ENCODE measurements at places on chromosomes 12 and 14.
A peak's percentile ranks its signal among the peaks of the same experiment; 100 is the strongest.

DNA sequence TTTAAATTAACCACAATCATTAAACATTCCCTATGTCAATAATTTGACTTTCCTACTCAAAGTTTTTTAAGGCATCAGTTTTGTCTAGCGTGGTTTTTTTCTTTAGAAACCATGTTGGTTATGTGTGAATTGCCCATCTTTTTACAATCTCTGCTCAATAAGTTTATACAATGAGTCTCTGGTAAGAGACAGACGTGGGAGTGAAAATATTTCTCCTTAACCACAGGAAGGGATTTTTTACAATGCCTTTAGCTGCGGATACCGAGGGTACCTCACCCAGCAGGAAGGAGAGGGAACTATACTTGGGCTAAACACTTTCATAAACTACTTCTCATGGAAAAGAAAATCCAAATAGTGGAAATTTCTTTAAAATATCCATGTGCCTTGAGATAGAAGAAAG, 191.4 kb upstream of the BCL2L14 start:
- peak; percentile 23 for DNase-seq

DNA sequence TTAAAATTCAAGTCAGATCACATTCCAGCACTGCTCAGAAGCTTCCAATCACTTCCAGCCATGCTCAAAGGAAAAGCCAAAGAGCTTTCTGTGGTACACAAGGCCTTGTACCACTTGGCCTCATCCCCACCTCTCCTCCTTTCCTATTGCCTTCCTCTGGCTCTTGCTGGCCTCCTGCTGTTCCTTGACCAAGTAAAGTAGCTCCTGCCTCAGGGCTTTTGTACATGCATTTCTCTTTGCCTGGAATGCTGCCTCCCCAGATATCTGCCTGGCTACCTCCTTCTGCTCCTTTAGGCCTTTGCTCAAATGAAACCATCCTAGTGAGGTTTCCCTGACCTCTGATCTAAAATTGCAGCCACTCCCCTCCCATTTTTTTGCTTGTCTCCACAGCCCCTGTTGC, 51.2 kb upstream of the TCL1B start:
- no peak for DNase-seq

DNA sequence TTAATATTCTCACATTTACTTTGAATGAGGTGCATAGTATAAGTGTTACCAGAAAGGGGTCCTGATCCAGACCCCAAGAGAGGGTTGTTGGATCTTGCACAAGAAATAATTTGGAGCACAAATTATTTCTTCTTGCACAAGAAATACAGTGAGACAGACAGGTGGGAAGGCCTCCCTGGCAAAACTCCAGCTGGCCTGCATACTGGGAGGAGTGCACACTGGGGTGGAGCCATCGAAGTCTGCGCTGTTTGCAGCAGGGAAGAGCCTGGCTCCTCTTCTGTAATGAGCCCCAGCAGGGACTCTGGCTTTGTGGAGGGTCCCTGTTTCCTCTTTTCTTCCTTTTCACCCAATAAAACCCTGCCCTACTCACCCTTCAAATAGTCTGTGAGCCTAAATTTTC, 141.6 kb downstream of the GLT1D1 start:
- no peak for DNase-seq

DNA sequence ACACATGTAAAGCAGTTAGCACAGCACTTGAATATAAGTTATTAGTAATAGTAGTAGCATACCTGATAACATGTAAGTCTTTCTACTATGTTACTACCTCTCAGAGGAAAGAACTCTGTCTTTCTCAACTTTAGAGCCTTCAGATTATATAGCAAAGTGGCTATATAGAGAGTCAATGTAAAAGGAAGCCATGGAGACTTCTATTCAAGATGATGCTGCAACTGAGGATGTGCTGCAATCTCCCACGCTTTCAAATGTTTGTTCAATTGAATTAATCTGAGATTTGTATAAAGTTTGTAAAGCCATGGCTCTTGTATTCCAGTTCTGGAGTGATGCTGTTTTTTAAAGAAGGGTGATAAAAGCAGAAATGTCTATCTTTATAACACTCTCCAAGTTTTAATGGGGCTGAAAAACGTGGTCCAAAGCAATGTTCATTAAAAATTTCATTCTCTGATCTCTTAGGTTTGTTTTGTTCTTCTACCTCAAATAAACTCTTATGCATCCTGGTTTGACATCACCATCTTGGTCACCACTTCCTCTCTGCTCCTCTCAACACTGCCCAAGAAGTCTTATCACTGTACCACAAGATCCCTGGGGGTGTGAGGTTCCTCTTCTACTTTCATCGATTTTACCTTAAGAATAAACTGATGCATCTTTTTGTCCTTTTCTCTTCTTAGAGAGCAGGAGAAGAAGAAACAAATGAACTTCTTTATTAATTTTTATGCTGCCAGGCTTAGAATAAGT, 40.6 kb downstream of the C12orf42 start:
- no peak for DNase-seq

DNA sequence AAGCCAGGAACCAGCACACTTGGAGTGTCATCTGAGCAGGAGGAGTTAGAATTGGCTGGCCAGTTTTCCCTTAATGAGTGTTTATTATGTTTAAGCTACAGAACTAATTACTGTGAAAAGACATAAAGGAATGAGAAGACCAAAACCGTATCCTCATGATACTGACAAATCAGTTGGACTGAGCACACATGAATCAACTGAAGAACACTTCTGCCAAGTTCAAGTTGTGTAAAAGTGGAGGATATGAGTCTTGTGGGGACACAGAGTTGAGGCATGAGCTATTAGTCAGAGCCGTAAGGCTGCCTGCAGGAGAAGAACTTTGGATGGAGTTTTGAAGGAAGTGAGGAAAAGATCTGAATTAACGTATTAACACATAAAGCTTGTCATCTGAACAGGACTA, 43.1 kb downstream of the HMGA2 start:
- DNase-seq = no peak

GRCh38 chr14:97824218-97824617, 1027.0 kb downstream of the VRK1 start:
- no peak for DNase-seq

GRCh38 chr12:94421868-94422740, 37.6 kb downstream of the CEP83 start:
- DNase-seq = no peak

DNA sequence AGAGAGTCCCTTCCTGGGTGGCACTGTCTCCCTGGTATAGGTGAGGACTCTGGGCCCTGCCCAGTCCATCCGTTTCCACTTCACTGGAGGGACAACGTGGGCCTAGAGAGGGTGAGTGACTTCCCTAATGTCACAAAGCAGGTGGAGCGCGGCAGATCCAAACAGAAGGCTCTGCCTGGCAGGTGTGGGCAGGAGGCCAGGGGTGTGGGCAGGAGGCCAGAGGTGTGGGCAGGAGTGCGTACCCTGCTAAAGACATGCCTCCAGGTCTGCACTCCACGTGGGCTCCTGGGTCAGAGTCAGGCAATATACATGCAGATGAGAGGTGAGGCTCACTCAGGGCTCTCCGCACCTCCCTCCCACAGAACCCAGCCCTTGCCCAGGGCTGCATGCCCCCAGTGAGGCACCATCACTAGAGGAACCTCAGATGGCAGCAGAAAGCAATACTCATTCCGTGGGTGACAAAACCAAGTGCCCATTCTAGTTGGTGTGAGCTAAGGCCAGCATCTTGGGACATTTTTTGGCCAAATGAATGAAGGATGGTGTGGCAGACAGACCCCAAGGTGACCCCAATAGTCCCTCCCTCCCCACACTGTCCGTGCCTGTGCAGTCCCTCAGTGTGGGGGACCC, 271.6 kb upstream of the RTL1 start:
- no peak for DNase-seq

DNA sequence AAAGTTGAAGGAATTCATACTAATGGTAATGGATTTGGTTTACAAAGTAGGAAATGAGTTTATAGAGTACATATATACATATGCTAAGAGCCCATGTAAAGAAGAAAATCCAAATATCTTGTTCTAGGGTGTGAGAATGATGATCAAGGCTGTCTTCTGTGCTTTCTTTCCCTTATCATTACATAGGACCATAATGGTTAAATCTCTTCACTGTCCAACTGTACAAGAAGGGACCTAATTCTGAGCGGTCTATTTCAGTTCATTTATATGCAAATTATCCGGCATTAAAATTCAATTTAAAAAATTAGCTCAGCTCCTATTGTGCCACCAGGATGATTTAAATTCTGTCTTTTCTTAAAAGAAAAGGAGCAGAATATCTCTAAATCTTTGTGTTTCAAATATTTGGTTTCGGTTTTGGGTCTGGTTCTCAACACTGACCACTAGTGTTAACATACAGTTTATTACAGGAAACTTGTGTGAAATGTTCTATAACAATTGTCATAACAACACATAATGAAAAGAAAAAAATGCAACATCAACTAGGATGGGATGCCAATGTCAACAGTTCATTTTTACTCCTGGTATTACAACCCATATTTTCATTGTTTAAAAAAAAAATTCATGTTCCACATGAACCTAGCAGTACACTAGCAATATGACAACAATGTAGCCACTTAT, 16.8 kb downstream of the OR4K1 start:
- DNase-seq = no peak

DNA sequence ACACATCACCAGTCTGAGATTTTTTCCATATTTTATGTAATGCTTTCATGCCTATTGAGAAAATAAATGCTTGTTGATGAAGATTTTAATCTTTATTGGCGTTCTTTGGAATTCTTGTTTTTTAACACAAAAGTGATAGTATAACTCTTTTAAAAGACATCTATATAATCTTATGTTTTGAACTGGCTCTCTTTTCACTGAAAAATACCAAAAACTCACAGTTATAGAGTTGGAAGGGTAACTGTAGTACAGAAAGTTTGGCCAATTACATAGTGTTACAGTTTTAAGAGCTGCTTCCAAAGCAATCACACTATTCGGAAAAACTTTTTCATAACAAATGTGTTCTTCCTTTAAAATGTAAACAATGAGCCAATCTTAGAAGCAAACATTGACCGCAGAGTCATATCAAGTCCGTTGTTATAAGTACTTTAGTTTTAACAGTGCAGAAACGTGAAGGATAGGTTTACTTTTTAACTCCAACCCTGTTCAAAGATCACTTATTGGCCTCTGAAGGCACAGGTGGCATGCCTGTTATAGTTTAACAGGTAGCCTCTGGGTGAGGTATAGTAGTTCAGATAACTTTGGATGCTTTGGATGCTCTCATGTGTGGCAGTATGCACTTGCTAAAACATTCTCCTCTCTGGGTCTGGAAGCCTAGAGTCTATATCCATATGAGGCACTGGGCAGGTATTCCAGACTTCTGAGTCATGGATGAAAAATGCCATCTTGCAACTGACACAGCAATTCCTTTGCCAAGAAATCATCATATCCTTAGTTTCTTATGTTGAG, 12.1 kb upstream of the NTN4 start:
- peak; percentile 44 for DNase-seq

- no peak for DNase-seq
These were observed 182.3 kb upstream of the PWP1 start for GRCh38 chr12:107503129-107503855.

DNA sequence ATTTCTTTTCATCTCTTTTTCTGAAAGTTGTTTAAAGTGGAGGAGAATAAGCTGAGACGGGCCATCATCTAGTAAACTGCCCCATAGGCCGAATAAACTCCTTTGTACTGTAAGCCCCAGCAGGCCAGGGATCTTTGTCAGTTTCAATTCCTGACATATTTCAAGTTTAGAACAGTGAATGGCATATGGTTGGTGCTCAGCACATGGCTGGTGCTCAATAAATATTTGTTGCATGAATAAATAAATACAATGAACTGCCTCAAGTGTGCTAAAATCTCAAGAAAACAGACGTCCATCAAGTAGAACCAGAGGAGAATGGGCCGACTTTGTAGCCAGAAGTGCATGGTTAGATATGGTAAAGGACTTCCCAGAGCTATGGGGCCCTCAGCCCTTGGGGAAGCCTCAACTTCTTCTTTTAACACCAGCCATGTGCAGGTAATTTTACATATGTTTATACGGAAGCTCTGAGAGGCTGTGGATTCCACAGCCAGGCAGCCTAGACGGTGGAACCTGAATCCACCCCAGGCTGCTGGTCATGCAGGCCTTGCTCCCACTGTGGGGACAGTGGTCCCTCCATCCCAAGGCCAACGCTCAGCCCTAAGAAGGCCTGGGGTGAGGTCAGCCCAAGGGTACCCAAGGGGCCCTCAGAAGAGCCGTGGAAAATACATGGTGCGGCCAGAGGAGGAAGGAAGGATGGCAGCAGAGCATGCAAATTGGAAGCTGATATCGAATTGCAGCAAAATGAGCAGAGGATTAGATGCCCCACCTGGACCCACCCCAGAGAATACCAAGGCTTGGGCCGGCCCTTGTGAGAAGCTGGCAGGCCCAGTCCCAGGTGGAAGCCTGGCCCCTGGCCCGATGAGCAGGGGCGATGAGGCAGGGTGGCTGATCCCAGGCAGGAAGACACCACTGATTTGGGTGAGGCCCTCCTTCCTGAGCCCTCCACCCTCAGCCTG, 8.7 kb upstream of the AQP2 start:
- no peak for DNase-seq

GRCh38 chr12:14111230-14111865, 129.9 kb upstream of the GRIN2B start:
- no peak for DNase-seq

DNA sequence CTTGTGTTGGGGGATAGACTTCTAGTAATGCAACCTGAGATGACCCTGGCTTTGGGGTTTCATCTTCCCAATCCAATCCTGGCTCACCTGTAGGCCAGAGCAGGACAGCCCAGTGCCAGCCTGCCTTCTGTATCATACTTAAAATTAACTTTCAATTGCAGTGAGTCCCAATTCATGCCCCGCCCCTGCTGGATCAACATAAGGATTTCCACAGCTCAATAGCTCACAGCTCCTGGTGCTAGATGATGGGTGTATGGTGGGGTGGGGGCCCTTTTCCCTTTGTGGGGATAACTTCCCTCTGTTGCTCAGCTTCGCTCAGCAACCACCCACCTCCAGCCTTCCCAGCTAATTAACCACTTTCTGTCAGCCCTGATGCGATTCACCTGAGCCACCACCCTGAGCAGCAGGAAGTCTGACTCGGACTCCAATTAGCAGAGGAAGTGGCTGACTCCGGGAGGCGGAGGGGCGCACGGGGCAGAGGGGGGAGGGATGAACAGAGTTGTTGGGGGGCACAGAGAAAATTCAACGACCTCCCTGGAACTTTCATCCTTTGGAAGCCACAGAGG, 24.3 kb upstream of the CHGA start:
- no peak for DNase-seq

DNA sequence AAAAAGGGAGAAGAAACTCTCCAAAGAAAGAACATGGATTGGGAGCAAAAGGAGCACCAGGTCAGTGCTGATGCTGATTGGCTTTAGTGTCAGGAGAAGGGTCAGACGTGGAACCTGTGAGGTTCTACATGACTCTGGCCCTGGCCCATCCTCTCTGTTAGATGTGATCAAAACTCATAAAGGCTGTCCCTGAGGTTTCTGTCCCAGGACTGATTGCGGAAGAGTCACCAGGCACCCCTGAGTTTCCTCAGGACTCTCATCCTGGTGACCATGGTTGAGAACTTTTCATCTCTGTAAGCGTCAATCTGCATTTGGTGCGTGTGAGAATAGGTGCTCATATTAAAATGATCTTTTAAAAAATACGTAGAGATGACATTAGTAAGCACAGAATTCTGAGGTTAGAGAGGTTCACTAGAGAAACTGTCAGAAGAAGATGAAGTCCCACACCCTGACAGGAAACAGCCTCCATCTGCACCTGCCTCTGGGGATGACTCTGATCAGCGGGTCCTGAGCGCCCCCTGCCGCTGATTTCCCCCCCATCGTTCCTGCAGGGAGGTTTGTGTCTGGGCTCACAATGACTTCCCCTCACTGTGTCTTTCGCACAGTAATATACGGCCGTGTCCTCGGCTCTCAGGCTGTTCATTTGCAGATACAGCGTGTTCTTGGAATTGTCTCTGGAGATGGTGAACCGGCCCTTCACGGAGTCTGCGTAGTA, 741.8 kb downstream of the TMEM121 start:
- no peak for DNase-seq
